ENCODE measurements at places on chromosomes 11 and 22.

GRCh38 chr11:69076129-69076791 is 27.5 kb downstream of the TPCN2 start:
- DNase-seq = no peak

- no peak for DNase-seq
These were observed 79.3 kb upstream of the DRD2 start for GRCh38 chr11:113554526-113554925.

DNA sequence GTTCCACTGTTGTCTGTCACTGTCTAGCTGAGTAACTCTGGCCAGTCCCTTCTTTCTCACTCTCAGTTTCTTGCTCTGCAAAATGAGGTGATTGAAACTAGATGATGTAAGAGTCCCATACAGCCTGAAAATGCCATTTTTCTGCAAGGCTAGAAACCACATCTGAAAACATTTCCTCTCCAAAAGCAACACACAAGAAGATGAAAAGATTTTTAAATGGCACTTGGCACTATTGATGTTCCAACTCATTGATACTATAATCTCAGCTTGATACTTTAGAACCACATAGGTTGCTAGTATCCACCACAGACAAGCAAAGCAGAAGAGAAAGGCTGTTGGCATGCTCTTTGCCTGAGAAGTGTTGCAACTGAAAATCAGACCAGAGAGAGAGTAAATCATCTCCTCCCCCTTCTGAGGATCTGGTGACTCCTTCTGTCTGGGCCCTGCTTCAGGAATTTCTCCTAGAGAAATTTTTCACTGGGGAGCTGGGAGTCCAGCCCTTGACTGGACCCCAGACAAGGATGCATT is 1217.9 kb downstream of the LRRC4C start:
- no peak for DNase-seq

- no peak for DNase-seq
These were observed 116.2 kb downstream of the NCAM1 start for GRCh38 chr11:113077379-113077778.
